ENCODE measurements at places on chromosomes 6 and 20.

DNA sequence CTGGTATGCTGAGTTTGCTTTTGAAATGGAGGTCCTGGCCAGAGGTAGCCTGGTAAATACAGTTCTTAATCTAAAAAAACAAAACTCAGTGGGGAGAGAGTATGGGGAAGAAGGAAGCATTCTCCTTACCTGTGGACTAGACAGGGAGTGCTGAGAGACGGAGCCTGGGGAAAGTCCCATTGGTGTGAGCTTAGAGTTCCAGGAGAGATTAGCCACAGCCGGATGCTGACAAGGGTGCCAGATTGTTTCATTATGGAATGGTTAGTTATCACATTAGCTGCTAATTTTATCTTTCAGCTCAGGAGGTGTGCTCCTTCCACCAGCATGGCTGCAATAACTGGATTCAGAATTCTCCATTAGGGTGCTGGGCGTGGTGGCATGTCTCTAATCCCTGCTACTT is 75.9 kb downstream of the RREB1 start:
- DNase-seq: no peak

- no peak for DNase-seq
These were observed 36.9 kb upstream of the SUMO4 start for GRCh38 chr6:149363154-149363553.

DNA sequence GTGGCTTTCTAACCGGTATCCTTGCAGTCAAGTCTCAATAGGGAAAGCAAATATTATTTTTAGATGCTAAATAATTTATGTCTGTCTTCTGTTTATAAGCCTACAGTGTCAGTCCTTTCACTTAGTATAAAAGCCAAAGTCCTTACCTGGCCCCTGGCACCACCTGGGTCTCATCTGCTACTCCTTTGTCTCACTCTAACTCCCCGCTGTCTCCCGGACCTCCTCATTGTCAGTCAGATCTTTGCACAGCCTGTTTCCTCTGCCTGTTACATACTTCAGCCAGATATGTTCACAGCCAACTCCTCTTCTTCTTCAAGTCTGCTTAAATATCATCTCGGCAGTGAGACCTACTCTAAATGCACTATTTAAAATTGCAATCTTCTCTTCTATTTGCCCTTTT is 84.2 kb downstream of the THEMIS start:
- no peak for DNase-seq

DNA sequence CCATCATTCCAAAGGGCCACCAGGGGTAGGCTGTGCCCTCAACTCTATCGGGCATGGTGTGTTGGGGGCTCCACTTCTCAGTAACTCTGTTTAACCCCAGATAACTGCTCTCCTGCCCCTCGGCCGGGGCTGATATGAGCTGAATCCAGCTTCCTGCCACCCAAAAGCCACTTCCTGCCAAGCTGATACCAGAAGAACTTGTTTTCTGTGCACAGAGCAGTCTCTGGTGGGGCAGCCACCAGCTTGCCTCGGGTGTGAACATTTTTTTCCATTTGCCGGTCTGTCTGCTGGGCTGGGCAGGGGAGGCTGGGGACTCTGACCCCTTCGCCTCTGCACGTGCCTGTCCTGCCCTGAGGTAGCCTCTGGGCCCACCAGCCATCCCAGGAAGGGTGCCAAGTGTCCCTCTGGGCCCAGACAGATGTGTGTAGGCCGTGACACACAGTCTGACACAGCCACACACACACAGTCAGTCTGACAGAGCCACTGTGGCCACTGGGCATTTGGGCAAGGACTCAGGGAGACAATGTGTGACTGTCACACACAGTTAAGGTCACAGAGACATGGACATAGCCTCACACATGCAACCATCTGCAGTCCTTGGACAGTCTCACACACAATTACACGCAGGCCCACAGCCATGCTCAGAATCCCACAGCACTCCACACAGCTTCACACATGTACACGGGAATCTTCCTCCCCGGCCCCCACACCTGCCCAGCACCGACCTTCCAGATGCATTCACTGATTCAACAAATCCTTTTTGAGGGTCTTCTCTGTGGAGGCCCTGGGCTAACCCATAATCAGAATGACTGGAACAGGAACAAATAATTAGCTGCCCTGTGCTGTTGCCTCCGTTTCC is 45.1 kb downstream of the NOL4L start:
- DNase-seq: peak; percentile 51

GRCh38 chr6:167906899-167907298 is 80.2 kb downstream of the AFDN start:
- DNase-seq: no peak

- DNase-seq: no peak
These were observed 164.9 kb upstream of the SASH1 start for GRCh38 chr6:148177589-148178233.

DNA sequence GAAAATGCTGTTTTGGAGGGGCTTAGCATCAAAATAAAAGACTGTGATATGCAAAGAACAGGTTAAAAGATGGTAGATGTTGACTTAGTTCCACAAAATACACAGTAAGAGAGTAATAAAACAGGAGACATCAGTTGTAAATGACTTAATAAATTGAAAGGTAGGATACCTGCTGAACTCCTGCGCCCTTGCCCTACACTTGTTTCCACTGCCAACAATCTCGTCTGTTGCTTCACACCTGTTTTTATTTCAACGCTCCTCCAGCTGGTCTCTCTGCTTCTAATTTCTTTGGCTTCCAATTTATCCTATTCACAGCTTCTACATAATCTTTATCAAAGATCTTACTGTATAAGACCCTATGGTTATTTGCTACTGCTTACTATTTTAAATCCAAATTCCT is 115.9 kb upstream of the BEND3 start:
- DNase-seq: no peak

DNA sequence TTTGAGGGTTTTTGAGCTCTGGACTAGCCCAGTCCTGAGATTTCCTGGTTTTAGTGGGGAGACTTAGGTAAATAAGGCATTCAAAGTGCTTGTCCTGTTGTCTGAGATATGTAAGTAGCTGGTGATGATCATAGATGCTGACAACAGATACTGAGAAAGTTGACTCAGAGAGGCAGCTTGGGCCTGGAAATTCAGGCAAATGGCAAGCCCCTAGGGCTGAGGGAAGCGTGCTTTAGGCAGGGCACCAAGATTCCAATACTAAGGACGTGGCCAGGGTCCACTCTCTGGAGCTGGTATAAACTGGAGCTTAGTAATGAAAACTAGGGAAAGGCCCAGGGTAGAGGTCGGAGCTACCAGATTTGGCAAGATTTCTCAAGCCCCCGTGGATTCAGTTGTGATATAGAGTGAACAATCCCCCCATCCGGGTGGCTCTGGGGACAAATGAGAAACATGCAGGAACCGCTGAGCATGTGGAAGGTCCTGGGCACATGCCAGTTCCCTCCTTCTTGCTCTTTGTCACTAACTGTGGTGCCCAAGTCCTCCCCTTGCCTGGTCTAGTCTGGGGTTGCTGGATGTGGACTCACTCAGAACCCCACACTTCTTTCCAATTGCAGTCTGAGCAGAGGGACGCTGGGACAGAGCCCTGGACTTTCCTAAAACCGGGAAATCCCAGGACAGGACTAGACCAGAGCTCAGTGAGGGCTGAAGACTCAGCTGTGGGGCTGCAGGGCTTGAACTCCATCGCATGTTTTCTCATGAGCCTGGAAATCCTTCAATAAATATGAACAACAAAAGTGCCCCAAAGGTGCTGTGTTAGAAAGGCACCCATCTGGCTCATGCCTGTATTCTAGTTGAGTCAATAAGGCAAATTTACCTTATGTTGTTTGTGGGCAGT is 10.3 kb downstream of the SLC22A3 start:
- DNase-seq: no peak

GRCh38 chr6:150752409-150752808 is 113.1 kb upstream of the MTHFD1L start:
- no peak for DNase-seq

- DNase-seq: no peak
These were observed 48.7 kb upstream of the SAMD5 start for GRCh38 chr6:147459780-147460179.

- no peak for DNase-seq
These were observed 16.9 kb downstream of the LAMA5 start for GRCh38 chr20:62350098-62350628.

DNA sequence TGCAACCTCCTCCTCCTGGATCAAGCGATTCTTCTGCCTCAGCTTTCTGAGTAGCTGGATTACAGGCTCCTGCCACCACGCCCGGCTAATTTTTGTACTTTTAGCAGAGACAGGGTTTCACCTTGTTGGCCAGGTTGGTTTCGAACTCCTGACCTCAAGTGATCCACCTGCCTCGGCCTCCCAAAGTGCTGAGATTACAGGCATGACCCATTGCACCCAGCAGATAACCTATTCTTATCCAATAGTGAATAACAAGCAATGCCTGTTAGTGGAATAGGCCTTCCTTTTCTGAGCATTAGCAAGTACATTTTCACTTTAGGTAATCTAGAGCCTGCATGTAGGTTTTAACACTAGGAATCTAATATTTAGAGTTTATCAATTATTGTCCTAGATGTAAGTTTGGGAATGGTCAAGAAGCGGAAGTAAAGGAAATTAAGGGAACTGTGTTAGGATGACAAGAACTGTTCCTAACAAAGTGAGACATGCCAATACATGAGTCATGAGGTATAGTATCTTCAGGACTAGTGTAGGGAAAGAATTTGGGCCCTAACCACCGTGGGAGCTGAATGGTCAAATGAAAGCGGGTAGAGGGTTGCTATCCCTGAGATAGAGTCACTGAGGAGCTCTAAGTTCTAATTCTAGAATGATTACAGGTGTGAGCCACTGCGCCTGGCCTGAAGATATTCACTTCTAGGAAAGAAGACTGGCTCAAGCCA is 15.0 kb downstream of the BLTP3A start:
- no peak for DNase-seq

GRCh38 chr6:3214898-3215297 is 12.6 kb downstream of the TUBB2B start:
- DNase-seq: no peak

DNA sequence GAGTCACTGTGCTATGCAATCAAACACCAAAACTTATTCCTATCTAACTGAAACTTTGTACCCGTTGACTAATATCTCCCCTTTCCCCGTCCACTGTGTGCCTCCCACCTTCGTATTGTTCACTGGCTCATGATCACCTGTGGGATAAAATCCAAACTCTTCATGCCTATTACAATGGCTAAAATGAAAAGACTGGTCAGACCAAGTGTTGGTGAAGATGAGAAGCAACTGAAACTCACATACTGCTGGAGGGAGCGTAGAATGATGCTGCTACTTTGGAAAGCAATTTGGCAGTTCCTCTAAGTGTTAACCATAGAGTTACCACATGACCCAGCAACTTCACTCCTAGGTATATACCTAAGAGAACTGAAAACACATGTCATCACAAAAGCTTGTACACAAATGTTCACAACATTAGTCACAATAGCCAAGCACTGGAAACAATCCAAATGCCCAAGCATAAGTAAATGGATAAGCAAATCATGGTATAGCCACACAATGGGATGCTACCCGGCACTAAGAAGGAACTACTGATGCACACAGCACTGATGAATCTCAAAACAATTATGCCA is 13.1 kb downstream of the RPS10 start:
- DNase-seq: no peak

- no peak for DNase-seq
These were observed 136.0 kb upstream of the TOP1 start for GRCh38 chr20:40892642-40893041.

- DNase-seq: no peak
These were observed 80.4 kb upstream of the CD93 start for GRCh38 chr20:23166563-23166962.

GRCh38 chr20:50546729-50547314 is 36.6 kb downstream of the PTPN1 start:
- DNase-seq: no peak

DNA sequence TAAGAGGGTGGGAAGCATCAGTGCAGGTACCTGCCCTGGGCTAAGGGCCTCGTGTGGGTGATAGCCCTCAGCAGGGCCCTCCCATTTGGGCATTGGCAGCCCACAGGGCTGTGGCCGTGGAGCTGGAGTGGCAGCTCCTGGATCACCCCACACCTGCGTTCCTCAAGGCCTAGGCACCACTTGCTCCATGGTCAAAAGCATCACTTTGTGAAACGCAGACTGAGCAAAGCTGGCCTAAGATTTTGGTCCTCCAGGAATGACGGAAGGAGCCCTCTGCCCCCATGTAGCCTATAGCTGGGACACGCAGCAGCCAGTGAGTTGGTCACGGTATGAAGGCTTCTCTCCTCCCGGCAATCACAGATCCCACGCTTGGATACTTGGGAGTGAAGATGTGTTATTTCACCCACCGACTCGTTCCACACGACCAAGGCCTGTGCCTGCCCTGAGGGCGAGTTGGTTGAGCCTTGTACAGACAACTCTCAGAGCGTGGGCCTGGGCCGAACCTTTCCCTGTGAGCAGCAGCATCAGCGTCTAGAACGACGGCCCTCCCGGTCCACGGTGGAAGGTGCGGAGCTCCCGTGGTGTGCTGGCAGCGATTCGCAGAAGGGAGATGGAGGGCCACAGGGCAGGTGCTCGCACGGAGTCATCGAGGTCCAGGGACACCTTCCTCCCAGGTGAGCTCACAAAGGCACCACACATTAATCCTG is 39.7 kb downstream of the THBS2 start:
- DNase-seq: no peak

GRCh38 chr6:136547336-136547735 is 2.9 kb downstream of the MAP7 start:
- no peak for DNase-seq

Data from stimulated activated CD8-positive, alpha-beta memory T cell treated with anti-CD3 and anti-CD28 coated beads, Interleukin-4, amount 100 ng/mL, for 1 hour (primary cell).